Activated naive CD8-positive, alpha-beta T cell treated with anti-CD3 and anti-CD28 coated beads for 36 hours (primary cell): ENCODE measurements at places on chromosomes 2 and 18. TPM values are rescaled to one million over a fixed set of nuclear protein-coding genes. Genes with fewer than 3 reads are reported as not detected.

DNA sequence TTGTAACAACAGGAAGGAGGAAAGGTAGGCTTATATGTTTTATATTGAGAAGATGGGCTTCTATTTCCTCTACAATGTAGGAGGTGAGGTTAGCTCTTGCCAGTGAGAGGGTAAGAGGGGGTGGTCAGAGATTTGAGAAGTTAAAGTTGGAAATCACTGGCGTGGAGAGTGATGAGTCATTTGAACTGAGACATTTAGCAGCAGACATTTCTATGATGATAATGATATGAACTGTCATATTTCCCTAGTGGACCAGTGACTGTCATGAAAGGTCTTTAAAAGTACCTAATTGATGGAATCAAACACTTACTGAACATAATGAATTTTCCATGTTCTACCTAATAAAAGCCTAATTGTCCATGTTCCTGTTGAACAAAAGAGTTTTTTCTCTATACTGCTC lies 126.1 kb downstream of the FAM161A start:
- H3K27me3 ChIP-seq = peaks cover 4% of the 10 kb centered on the region
- H3K36me3 ChIP-seq = no peaks in the 10 kb centered on the region
- peaks cover 7% of the 10 kb centered on the region for H3K4me1 ChIP-seq
- no peak overlapping the region for H3K4me3 ChIP-seq
- no peak for DNase-seq

DNA sequence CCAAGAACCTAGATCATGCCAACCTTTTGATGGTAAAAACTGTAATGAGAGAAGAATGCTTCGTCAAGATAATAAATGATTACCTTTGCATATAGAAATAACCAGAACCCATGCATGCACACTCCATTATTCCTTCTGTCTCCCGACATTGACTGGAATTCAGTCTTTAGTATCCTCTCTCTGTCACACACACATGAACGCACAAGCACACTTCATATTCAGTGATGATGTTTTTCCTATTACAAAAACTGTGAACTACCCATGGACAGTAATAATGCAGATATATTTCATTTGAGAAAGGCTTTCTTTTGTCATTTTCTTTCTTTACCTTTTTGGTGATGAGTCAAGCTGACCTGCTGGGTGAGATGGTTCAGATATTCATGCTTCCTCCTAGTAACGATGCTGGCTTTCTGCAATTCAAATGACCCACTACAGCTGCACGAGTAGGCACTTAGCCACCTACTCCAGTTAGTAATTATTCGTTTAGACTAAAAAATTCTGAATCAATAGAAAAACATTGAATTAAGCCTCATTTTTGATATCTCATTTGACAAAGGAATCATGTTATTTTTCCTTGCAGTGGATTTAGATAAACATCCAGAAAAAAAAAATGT lies 382.2 kb downstream of the TGIF1 start:
- H3K36me3 ChIP-seq = no peaks in the 10 kb centered on the region
- no peak for DNase-seq
- H3K4me3 ChIP-seq = no peak overlapping the region
- H3K27me3 ChIP-seq = peaks cover 10% of the 10 kb centered on the region
- H3K27ac ChIP-seq = no peak overlapping the region

- no peaks in the 10 kb centered on the region for H3K36me3 ChIP-seq
- H3K4me1 ChIP-seq = peaks cover 8% of the 10 kb centered on the region
- peak overlapping the region; percentile 80 for H3K4me3 ChIP-seq
- H3K27me3 ChIP-seq = peaks cover 80% of the 10 kb centered on the region
Observed at GRCh38 chr18:25349926-25350487, 2.0 kb downstream of the ZNF521 start.

GRCh38 chr2:18899725-18900124 lies 310.4 kb upstream of the NT5C1B start:
- H3K4me1 ChIP-seq = no peaks in the 10 kb centered on the region
- H3K36me3 ChIP-seq = peaks cover 2% of the 10 kb centered on the region
- no peak for DNase-seq
- H3K27me3 ChIP-seq = no peaks in the 10 kb centered on the region
- H3K4me3 ChIP-seq = no peak overlapping the region
- H3K27ac ChIP-seq = no peak overlapping the region

DNA sequence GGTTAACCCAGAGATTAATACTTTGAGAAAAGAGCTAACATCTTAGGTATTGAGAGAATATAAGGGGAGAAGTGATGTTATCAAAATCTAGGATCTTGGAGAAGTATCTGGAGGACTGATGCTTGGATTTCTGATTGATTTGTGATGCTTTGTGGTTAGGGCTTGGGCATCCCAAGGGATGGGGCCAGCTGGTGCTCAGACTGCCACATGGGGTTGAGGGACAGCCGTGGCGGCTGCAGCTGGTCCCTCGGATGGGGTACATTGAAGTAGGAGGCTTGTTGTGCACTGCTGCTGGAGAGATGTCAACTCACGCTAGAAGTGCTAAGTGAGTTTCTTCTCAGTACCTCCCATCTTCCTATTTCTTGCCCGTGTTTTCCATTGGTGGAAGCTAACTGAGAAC lies 22.4 kb downstream of the HRH4 start:
- H3K4me1 ChIP-seq = no peaks in the 10 kb centered on the region
- peaks cover 14% of the 10 kb centered on the region for H3K27me3 ChIP-seq
- no peak overlapping the region for H3K4me3 ChIP-seq
- no peaks in the 10 kb centered on the region for H3K36me3 ChIP-seq
- no peak overlapping the region for H3K27ac ChIP-seq
- DNase-seq = no peak

The ANTXR1 gene
- 1.1 TPM for total RNA-seq

The LRPPRC gene
- total RNA-seq = 221 TPM

The AMER3 gene
- not detected for total RNA-seq
